ENCODE measurements at places on chromosomes 16 and 17. TPM values are rescaled to one million over a fixed set of nuclear protein-coding genes. Genes with fewer than 3 reads are reported as not detected.

The C1QTNF8 gene
- polyA plus RNA-seq, result not detected

The CES5A gene
- not detected for polyA plus RNA-seq

The MT3 gene
- polyA plus RNA-seq, result 0.91 TPM

The SP6 gene
- polyA plus RNA-seq, result 0.45 TPM

The RPRML gene
- polyA plus RNA-seq, result not detected

The VMO1 gene
- polyA plus RNA-seq, result 4.7 TPM

The TAC4 gene
- polyA plus RNA-seq, result not detected

The GPR179 gene
- 0.03 TPM for polyA plus RNA-seq

The PLA2G10 gene
- polyA plus RNA-seq, result not detected

The CDH5 gene
- 82.7 TPM for polyA plus RNA-seq

The ARHGAP44 gene
- 2.8 TPM for polyA plus RNA-seq

Data from adipose tissue (tissue), 3 donors.